ENCODE measurements at places on chromosomes 16 and 17.

- DNase-seq: no peak
Observed at GRCh38 chr17:17893801-17894644, 57.2 kb upstream of the SREBF1 start.

GRCh38 chr17:35079547-35080423 is 16.3 kb upstream of the RFFL start:
- DNase-seq: no peak

GRCh38 chr17:45753645-45754225 is 30.4 kb upstream of the CRHR1 start:
- DNase-seq: no peak

DNA sequence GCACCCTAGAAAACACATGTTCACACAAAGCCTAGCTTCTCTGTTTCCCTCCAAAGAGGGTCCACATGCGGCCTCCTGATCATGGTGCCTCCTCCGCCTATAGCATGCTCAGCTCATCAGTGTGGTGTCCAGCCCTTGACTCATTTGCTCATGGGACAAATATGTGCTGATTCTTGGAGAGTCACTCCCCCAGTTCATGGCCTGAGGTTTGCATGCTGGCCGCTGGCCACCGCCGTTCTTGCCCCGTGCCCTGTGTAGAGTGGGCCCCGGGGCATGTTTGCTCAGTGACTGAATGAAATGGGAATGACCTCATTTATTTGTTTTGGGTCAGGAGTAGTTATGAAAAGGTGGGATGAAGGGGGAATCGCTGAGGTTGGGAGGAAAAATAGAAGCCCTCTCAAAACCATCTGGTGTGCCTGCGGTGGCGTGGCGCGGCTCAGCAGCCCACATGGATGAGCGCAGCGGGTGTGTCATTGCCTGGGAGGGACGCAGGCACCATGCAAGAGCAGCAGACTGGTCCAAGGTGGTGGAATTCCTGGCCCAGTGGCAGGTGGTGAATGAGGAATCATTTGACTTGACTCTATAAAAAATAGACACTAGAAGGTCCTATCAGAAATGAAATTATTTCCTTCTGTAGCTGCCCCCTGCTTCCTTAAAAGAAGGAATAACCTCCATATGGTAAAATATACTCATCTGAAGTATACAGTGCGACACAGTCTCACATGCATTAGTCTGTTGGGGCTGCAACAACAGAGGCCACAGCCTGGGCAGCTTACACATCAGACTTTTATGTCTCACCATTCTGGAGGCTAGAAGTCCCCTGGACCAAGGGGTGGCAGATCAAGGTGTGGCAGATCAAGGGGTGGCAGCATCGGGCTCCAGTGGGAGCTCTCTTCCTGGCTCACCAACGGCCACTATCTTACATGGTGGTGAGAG is 31.7 kb downstream of the CRISPLD2 start:
- DNase-seq: peak; percentile 77

DNA sequence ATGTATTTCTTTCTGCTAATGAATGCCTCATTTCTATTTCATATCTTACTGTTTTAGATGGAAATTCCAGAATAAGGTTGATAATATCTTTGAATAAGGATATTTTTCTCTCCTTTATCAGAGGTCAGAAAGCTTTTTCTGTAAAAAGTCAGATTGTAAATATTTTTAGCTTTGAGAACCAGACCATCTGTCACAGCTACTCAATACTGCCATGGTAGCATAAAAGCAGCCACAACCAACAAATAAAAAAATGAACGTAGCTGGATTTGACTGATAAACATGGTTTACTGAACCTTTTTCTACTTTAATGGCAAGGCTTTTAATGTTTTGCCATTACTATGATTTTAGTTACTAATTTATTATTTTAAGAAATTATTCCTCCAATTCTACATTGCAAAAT is 217.4 kb upstream of the COX10 start:
- no peak for DNase-seq

DNA sequence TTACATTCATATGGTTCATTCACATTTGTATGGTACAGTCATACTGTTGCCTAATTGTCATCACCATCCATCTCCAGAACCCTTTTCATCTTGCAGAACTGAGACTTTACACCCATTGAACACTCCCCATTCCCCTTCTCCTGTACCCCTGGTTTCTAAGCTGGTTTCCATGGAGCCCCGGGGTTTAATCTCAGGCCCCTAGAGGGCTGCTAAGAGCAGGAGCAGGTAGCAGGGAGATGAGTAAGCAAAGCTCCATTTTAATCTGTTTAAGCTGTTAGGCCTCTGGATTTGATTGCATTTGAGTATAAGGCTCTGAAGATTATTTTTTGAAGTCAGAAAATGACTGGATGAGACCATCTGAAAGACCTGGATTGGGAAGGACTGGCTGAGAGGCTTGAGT is 68.5 kb upstream of the RPL38 start:
- peak; percentile 12 for DNase-seq

GRCh38 chr16:7303052-7303610 is 29.5 kb upstream of the RBFOX1 start:
- DNase-seq: peak; percentile 64

GRCh38 chr16:23521037-23521743 is 10.9 kb upstream of the GGA2 start:
- DNase-seq: no peak

DNA sequence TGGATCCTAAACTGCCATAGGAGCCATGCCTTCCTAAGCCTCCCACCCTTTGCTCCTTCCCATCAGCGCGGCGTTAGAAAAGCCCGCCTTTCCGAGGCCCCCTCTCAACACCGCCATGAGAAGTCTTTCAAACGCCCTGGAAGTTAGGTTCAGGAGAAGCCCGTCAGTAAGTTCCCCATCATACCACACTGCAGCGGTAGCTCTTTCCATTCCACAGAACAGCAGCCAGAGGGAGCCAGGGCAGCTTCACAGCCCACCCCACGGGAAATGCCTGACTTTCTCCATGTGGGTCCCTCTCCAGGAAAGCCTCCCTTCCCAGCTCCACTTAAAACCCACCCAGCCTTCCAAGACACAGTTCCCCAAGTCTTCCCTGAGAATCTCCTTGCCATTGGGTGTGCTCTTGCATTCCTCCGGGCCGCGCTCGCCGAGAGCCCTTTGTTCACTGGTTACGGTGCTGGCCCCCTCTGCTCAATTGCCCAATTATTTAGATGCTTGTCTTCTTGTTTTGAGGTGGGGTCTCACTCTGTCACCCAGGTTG is 28.7 kb downstream of the KIAA0513 start:
- peak; percentile 68 for DNase-seq

DNA sequence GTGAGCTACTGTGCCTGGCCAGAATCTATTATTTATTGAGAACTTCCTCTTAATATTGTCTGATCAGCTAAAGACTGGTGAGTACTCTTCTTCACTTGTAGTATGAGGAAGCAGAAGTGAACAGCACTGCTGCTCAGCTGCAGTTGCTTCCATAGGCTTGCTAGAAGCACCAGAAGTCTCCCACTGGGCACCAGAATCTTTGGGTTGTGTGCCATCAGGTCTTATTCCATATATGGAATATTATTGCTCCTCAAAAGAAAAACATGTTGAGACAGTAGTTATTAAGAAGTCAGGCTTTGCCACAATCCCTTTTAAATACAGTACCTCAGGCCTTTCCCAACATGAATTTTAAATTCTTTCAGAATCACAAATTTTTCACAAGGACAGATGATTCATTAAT is 17.2 kb downstream of the SNTB2 start:
- no peak for DNase-seq

GRCh38 chr17:21445091-21445650 is 69.0 kb downstream of the KCNJ12 start:
- no peak for DNase-seq

- no peak for DNase-seq
Observed at GRCh38 chr17:9105068-9105868, 84.0 kb downstream of the NTN1 start.

- peak; percentile 53 for DNase-seq
Observed at GRCh38 chr17:29574732-29575510, 6.4 kb downstream of the TP53I13 start.
